ENCODE measurements at places on chromosomes 7 and 10.

DNA sequence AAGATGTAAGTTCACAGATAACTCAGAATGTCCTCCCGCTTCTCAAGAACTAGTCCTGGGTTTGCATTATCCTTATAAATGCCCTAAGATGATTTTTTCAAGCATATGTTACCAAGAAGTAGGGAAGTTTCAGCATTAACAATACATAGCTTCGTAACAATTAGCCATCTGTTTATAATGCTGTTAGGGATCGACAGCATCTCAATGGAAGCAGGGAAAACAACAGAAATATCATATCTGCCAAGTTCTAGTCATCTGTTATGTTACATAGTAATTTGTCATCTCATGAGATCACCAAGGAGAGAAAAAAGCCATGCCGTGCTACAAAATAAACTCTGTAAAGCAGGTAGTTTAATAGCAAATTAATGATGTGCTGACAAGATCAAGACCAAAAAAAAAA, 731.5 kb upstream of the C7orf33 start:
- DNase-seq: no peak

DNA sequence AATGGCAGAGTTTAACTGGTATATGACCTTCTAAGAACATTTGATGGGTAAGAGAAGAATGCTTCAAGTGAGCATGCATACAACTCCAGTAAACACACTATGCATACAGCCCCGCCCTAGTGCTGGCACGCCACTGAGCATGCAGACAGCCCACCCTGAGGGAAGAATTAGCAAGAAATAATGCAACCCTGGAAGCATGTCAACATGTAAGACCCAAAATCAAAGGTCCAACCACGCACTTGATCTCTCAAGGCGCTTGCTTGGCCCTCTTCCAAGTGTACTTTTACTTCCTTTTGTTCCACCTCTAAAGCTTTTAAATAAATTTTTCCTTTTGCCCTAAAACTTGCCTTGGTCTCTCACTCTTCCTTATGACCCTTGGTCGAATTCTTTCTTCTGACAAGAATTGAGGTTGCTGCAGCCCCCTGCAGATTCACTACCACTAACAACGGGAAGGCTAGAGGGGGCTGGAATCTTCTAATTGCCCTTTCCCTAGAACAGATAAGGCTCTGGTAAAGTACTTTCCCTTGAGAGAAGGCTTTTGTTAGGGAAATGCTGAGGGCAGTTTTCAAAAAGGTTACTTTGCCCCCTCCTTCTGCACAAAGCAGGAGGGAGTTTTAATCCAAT, 3.4 kb downstream of the FAM24B start:
- no peak for DNase-seq

- DNase-seq: no peak
Measured at GRCh38 chr10:93408783-93409182, 73.4 kb downstream of the MYOF start.

- no peak for DNase-seq
Measured at GRCh38 chr7:101900103-101900502, 82.7 kb downstream of the CUX1 start.

DNA sequence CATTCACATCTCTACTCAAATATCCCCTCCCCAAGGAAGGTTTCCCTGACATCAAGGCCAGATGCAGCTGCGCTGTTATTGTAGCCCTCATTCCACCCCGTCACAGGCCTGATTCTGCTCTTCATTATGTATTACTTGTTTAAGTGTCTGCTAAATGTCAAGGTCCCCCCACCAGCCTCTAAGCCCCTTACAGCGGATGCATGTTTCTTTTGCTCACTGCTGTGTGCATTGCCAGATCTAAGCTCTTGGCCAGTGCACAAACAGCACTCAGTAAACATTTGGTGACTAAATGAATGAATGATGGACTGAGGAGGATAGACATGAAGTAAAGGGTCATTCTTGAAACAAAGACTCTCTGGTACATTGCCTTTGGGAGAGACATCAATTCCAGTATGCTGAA, 90.6 kb downstream of the NEBL start:
- DNase-seq: no peak

DNA sequence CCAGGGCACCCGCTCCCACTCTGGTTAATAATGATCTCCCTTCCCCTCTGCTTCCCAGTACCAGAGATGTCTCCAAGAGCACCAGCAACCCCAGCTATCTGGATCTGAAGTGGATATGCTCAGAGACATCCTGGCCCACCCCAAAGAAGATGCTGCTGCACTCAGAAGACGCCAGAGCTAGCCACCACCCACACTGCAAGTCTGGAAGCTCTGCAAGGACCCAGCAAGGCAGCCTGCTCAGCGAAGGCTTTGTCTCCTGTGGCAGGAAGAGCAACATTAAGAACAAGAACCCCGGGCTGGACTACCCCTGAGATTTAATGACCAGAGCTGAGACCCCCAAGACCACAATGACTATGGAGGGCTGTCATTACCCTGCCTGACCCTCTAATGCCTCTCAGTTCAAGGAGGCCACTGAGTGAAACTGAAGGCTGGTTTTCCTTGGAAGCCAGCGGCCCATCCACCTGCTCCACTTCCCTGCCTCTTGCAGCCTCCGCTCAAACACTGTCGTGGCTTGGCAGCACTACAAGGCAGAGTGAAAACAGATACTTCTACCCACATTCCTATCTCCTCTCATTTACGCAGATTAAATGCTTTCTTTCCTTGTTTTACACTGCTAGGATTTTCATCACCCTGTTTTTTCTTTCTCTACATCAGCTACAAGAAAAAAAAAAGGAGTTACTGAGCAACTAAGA, 202.2 kb downstream of the SNX10 start:
- no peak for DNase-seq

DNA sequence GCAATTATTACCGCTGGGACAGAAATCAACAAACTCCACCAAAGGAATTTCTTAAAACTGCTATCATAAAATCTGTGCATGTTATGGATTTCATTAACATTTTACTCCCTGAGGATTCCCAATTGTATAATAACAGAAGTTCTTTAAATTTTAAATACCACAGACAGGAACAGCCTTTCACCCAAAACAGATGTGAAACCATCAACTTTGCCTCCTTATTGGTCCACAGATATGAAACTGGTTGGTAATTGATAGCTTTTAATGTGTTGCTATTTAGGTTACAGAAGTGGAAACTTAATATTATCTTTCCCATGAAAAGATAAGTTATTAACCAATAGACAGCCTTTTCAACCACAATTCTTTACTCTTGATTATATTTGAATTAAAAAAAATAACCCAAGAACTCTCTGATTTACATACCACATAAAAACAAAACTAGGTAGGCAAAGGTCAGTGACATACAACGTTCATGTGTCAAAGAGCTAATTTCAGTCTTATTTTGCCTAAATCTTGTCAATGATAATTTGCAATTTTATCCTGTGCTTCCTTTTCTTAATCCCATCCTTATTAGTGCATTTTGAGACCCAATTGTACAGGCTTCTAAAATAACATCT, 90.0 kb downstream of the NRP1 start:
- no peak for DNase-seq

DNA sequence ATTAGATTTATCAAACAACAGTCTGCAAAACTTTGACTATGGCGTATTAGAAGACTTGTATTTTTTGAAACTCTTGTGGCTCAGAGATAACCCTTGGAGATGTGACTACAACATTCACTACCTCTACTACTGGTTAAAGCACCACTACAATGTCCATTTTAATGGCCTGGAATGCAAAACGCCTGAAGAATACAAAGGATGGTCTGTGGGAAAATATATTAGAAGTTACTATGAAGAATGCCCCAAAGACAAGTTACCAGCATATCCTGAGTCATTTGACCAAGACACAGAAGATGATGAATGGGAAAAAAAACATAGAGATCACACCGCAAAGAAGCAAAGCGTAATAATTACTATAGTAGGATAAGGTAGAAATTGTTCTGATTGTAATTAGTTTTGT, 31.4 kb downstream of the LRRC17 start:
- DNase-seq: no peak

All from activated CD4-positive, alpha-beta T cell treated with anti-CD3 and anti-CD28 coated beads for 48 hours (primary cell).